Naive thymus-derived CD8-positive, alpha-beta T cell (primary cell): ENCODE measurements at places on chromosomes 3 and 15. TPM values are rescaled to one million over a fixed set of nuclear protein-coding genes. Genes with fewer than 3 reads are reported as not detected.

The CSTA gene
- 0.26 TPM for polyA plus RNA-seq

The GPR156 gene
- not detected for polyA plus RNA-seq

The MKRN2 gene
- polyA plus RNA-seq = 43.5 TPM

The CSPG5 gene
- not detected for polyA plus RNA-seq

The PLD1 gene
- not detected for polyA plus RNA-seq

The C3orf62 gene
- 0.75 TPM for polyA plus RNA-seq

The GOLGA6L9 gene
- 0.47 TPM for polyA plus RNA-seq

The CACNA2D3 gene
- polyA plus RNA-seq = not detected

The RBP2 gene
- not detected for polyA plus RNA-seq

The RETNLB gene
- polyA plus RNA-seq = not detected

The DPPA4 gene
- polyA plus RNA-seq = 2.8 TPM

The SPATA12 gene
- polyA plus RNA-seq = not detected

The ISY1 gene
- polyA plus RNA-seq = 101 TPM

The POMGNT2 gene
- 6.3 TPM for polyA plus RNA-seq

The LSAMP gene
- polyA plus RNA-seq = not detected

The RLBP1 gene
- polyA plus RNA-seq = not detected

The SLC22A14 gene
- not detected for polyA plus RNA-seq

The GOLGA8T gene
- not detected for polyA plus RNA-seq

The GBE1 gene
- polyA plus RNA-seq = 10.4 TPM

The COL6A6 gene
- polyA plus RNA-seq = not detected

The SLC22A13 gene
- polyA plus RNA-seq = not detected

The TNFSF10 gene
- 14.5 TPM for polyA plus RNA-seq

The BHLHE40 gene
- 1.1 TPM for polyA plus RNA-seq

The HCLS1 gene
- 453 TPM for polyA plus RNA-seq

The CTXN2 gene
- polyA plus RNA-seq = not detected

The DCLK3 gene
- polyA plus RNA-seq = not detected

The ZNF80 gene
- 8.0 TPM for polyA plus RNA-seq

The C3orf33 gene
- 3.2 TPM for polyA plus RNA-seq

The MYLK gene
- 0.02 TPM for polyA plus RNA-seq

The LRRC49 gene
- not detected for polyA plus RNA-seq

The LRTM1 gene
- not detected for polyA plus RNA-seq

The ERC2 gene
- polyA plus RNA-seq = not detected

The ZNF501 gene
- polyA plus RNA-seq = 2.3 TPM

The NEK4 gene
- 10.3 TPM for polyA plus RNA-seq

The FBLN2 gene
- 33.7 TPM for polyA plus RNA-seq

The GOLGA8G gene
- not detected for polyA plus RNA-seq

The SERINC4 gene
- polyA plus RNA-seq = 4.2 TPM

The GPR171 gene
- 69.3 TPM for polyA plus RNA-seq

The LRRC34 gene
- 0.29 TPM for polyA plus RNA-seq

The CKMT1A gene
- not detected for polyA plus RNA-seq

The TRH gene
- polyA plus RNA-seq = not detected

The INSYN1 gene
- polyA plus RNA-seq = not detected

The ZNF710 gene
- 1.8 TPM for polyA plus RNA-seq

The MLF1 gene
- 1.5 TPM for polyA plus RNA-seq

The KNG1 gene
- 0.07 TPM for polyA plus RNA-seq

The RAB27A gene
- polyA plus RNA-seq = 35.0 TPM

The RYR3 gene
- polyA plus RNA-seq = 0.17 TPM

The SPPL2A gene
- 43.0 TPM for polyA plus RNA-seq

The XCR1 gene
- polyA plus RNA-seq = not detected
